Renal pelvis (tissue), 12 donors: ENCODE measurements at places on chromosomes 6 and 20. TPM values are rescaled to one million over a fixed set of nuclear protein-coding genes. Genes with fewer than 3 reads are reported as not detected.

DNA sequence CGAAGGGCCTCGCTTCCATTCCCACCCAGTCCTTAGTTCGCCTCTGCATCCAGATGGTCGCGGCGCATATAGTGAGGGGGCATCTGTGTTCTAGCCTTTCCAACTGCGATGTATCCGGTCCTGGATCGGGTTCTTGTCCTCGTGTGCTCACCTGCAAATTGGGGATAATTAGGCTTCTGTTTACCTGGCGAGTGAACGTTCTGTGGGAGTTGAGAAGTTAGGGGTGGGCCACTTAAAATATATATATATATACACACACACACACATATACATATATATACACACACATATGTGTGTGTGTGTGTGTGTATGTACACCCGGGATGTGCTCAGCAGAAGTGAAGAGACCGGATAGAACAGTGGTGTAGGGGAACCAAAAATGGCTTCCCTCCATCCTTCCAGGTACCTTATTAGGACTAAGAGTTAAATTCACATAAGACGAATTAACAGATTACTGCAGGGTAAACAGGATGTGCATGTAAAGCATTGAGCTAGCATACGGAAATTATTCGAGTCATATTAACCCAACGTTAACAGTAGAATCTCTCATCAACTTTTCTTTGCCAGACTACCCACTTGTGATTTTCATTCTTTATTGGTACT, 537 bp downstream of the CSTF1 start:
- no peak for DNase-seq

DNA sequence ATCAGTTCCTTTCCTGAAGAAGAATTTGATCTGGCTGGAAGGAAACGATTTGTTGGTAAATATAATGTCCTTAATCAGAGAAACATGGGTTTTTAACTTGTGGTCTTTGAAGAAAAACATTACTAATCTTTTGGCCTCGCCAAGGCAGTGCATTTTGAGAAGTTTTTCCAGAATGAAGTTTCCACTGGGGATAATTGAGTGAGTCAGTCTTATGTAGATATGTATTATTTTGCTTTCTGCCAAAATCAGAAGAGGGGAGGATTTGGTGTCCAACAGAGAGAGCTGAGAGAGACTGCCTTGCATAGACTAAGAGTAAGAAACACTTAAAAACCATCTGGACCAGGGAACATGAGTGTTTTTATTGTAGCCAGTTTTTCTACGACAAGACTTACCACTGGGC, 79.9 kb downstream of the FNDC1 start:
- no peak for DNase-seq

- DNase-seq, result no peak
Measured at GRCh38 chr6:158439255-158439654, 120.6 kb upstream of the TMEM181 start.

DNA sequence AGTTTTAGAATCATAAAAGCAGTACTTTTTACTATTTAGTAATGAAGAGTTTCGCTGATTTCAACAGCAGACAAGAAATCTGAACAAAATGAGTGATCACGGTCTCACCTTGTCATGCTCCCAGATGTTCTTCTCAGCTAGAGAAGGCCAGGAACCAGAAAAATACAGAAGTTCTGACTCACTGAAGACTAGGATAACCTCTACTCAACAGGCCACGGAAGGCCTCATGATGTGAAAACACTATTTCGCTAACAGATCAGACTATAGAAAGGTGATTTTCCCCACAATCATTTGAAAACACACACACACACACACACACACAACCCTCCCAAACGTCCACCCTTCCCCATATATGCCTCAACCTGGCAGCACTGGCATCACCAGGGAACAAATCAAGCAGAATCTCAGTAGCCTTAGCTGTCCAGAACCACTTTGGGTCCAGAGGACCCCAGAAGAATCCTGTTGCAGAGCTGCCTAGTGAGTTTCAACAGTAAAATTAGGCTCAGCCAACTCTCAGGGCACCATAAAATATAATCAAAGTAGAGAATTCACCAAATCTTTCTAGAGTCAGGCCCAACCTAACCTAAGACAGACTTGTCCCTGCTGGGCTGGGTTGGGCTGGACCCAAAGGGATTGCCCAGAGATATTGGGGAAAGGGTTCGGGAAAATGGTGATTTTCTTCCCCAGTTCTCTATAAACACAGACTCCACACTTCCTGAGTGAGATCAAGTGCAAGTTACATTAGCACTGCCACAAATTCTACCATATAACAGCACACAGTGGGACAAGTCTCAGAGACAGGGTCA, 7.9 kb downstream of the EXOC2 start:
- no peak for DNase-seq

GRCh38 chr6:29626948-29627754, 5.8 kb downstream of the GABBR1 start:
- DNase-seq, result no peak

GRCh38 chr6:133787859-133788505, 100.9 kb upstream of the TCF21 start:
- no peak for DNase-seq

- no peak for DNase-seq
Measured at GRCh38 chr6:120938164-120938875, 396.0 kb downstream of the TBC1D32 start.

GRCh38 chr20:32709632-32710121, 33.6 kb downstream of the COMMD7 start:
- DNase-seq, result no peak

- DNase-seq, result no peak
Measured at GRCh38 chr6:24718449-24719124, 367 bp downstream of the C6orf62 start.

DNA sequence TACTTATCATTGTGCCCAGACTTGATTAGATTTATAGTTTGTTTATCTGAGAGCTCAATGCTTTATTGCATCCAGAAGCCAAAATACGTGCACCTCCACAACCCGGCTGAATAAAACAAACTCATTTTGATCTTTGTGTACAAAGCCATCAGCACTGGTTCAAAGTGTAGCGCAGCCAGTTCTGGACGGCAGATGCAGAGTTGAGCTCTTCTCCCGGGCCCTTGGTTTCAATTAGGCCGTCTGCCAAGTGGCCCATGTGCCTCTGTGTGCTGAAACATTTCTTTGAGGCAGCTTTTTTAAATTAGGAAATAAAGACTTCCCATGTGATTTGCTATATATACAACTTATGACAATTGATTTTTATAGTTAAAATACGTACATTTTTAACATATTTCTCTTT, 96.2 kb upstream of the RSPO3 start:
- DNase-seq, result peak; percentile 22

GRCh38 chr20:45091366-45091765, 9.6 kb downstream of the KCNS1 start:
- no peak for DNase-seq

- no peak for DNase-seq
Measured at GRCh38 chr6:1240766-1241318, 71.1 kb upstream of the FOXQ1 start.

DNA sequence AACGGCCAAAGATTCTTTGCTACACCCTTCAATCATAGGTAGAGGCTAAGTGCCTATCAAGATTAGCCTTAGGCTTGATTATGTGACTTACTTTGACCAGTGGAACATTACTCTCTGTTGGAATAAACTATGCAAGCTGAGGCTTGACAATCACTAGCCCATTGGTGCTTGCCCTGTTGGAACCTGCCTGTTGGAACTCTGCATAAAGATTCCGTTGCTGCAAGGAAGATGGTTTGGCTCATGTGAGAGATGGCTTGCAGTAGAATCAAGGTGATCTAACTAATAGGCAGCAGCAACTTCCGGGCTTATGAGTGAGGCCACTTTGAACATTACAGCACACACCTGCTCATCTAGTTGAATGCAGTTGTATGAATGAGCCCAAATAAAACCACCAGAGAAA, 227.7 kb upstream of the TSHZ2 start:
- DNase-seq, result no peak

DYNLT2 gene
- polyA plus RNA-seq, result 9.7 TPM

GINS1 gene
- polyA plus RNA-seq, result 18.1 TPM

BHLHE23 gene
- polyA plus RNA-seq, result 0.07 TPM

OR5V1 gene
- polyA plus RNA-seq, result not detected

SAMD5 gene
- polyA plus RNA-seq, result 16.7 TPM

RFX6 gene
- polyA plus RNA-seq, result not detected

GABRR1 gene
- polyA plus RNA-seq, result 1.2 TPM
